Astrocyte (in vitro differentiated cells and primary cell): ENCODE measurements at places on chromosomes 3 and 15.

GRCh38 chr3:187587076-187587475, 83.1 kb downstream of the SST start:
- DNase-seq = no peak

- DNase-seq = no peak
Measured at GRCh38 chr3:112550859-112551258, 10.9 kb downstream of the ATG3 start.

GRCh38 chr3:100813828-100814227, 104.5 kb downstream of the TFG start:
- DNase-seq = no peak

DNA sequence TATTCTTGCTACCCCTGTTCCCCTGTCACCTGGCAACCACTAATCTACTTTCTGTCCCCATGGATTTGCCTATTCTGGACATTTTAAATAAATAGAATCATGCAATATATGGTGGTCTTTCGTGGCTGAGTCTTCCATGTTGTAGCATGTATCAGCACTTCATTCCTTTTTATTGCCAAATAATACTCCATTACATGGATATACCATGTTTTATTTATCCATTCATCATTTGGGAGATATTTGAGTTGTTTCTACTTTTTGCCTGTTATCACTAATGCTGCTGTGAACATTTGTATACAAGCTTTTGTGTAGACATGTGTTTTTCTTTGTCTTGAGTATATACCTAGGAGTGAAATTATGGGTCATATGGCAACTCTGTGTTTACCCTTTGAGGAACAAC, 50.6 kb downstream of the NR2C2 start:
- DNase-seq = no peak

GRCh38 chr15:64747578-64747977, 27.8 kb downstream of the RBPMS2 start:
- no peak for DNase-seq

- DNase-seq = peak; percentile 37
Measured at GRCh38 chr3:169966951-169967915, 626 bp downstream of the SEC62 start.
